ENCODE measurements at places on chromosomes 12 and 14. TPM values are rescaled to one million over a fixed set of nuclear protein-coding genes. Genes with fewer than 3 reads are reported as not detected.

Gene HOXC6
- total RNA-seq, result not detected

Gene TAS2R7
- total RNA-seq, result not detected

Gene C14orf39
- not detected for total RNA-seq

Gene SLC6A13
- total RNA-seq, result 0.13 TPM

Gene PRH1
- total RNA-seq, result 11.9 TPM

Gene SRGAP1
- 12.3 TPM for total RNA-seq

Gene PTCSC3
- not detected for total RNA-seq

Gene PRB2
- not detected for total RNA-seq

Gene ENDOU
- 0.40 TPM for total RNA-seq

Gene C12orf56
- total RNA-seq, result 2.2 TPM

Gene B4GALNT1
- 1.5 TPM for total RNA-seq

Gene SSPN
- 16.2 TPM for total RNA-seq

Gene SERPINA9
- total RNA-seq, result not detected

Gene NPFF
- total RNA-seq, result not detected

Gene LRRC10
- not detected for total RNA-seq

Gene DBX2
- total RNA-seq, result not detected

Gene DAD1
- total RNA-seq, result 309 TPM

Gene CLEC7A
- not detected for total RNA-seq

Gene CLEC2A
- not detected for total RNA-seq

Gene GLI1
- total RNA-seq, result 0.31 TPM

Gene SIX1
- 0.79 TPM for total RNA-seq

Gene TMEM121
- total RNA-seq, result 11.8 TPM

Gene CCDC88C
- 0.92 TPM for total RNA-seq

Gene ZNF140
- 32.0 TPM for total RNA-seq

Gene TAS2R13
- 0.92 TPM for total RNA-seq

Gene AKAP3
- 1.3 TPM for total RNA-seq

Gene ATXN3
- 87.5 TPM for total RNA-seq

Gene OTUB2
- total RNA-seq, result 1.2 TPM

Gene C1S
- total RNA-seq, result 215 TPM

Gene TAS2R10
- 0.87 TPM for total RNA-seq

Gene TDP1
- total RNA-seq, result 14.9 TPM

Gene CLEC14A
- 2.5 TPM for total RNA-seq

Gene AICDA
- not detected for total RNA-seq

Gene SCN8A
- 0.26 TPM for total RNA-seq

Gene TMEM117
- 6.7 TPM for total RNA-seq

Gene KRT8
- total RNA-seq, result 3.3 TPM

Gene ZFHX2
- total RNA-seq, result 0.06 TPM

Gene RNASE1
- total RNA-seq, result 7.1 TPM

Gene WASHC3
- 119 TPM for total RNA-seq

Gene RAN
- total RNA-seq, result 654 TPM

Gene LRFN5
- 1.2 TPM for total RNA-seq

Gene CYP27B1
- 0.19 TPM for total RNA-seq

Gene GZMB
- 0.13 TPM for total RNA-seq

Gene GPRC5A
- 8.7 TPM for total RNA-seq

Gene ATXN7L3B
- total RNA-seq, result 15.2 TPM

Gene RPL10L
- total RNA-seq, result not detected

Gene PRPH
- total RNA-seq, result 0.92 TPM

Gene KRT74
- not detected for total RNA-seq

Gene POTEG
- not detected for total RNA-seq

Gene TMEM116
- 6.8 TPM for total RNA-seq

Gene P2RX7
- 2.2 TPM for total RNA-seq

Measured in aortic smooth muscle cell (primary cell).